ENCODE measurements at places on chromosomes 4 and X.
A peak's percentile ranks its signal among the peaks of the same experiment; 100 is the strongest.

DNA sequence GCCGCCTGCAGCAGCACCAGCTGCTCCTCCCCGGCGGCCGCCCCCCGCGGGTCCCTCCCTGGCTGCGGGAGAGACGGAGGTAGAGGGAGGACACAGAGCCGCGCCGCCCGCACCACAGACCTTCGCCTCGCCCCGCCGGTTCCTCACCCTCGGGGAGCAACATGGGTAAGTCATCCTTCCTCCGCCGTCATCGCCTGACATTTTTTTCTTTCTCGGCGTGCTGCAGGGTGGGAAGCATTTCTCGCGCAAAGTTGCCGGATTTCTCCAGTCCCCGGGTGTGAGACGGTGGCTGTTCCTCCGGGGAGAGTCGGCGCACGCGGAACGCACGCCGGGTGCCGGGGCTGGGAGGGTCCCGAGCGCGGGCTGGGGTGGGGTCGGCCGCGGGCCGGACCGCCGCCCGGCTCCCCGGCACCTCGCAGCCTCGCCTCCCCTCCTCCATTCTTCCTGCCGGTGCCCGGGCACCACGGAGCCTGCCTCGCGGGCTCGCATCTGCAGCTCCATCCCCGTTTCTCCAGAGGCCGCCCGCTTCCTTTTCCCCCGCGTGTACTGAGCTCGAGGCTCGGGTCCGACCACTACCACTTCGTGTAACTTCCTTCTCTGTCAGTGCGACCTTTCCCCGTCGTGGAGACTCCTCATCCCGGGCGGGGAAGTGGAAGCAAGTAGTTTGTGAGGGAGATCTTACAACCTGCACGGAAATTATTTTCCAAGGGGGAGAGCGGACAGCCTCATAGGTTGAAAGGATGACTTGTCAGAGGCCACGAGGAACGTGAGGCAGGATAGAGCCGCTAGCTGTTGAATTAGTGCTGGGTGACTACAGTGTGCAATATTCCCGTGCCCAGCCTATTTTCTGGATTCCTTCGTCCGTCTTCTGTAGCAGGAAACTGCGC, 464 bp downstream of the RAP1GDS1 start:
- DNase-seq: peak; percentile 73

- DNase-seq: no peak
Observed at GRCh38 chr4:181670506-181670905, 572.7 kb upstream of the TENM3 start.

DNA sequence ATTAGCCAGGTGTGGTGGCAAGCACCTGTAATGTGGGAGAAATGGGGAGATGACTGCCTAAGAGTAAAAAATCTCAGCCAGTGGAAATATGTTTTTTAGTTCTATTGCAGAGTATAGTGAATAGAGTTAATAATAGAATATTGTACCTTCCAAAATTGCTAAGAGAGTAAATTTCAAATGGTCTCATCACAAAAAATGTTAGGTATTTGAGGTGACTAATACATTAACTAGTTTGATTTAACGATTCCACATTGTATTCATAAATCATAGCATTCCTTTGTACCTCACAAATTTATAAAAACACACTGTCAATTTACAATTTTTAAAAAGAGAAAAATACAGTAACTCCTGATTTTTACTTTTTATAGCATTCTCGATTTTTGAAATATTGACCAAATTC, 681.5 kb upstream of the EPHA5 start:
- no peak for DNase-seq

DNA sequence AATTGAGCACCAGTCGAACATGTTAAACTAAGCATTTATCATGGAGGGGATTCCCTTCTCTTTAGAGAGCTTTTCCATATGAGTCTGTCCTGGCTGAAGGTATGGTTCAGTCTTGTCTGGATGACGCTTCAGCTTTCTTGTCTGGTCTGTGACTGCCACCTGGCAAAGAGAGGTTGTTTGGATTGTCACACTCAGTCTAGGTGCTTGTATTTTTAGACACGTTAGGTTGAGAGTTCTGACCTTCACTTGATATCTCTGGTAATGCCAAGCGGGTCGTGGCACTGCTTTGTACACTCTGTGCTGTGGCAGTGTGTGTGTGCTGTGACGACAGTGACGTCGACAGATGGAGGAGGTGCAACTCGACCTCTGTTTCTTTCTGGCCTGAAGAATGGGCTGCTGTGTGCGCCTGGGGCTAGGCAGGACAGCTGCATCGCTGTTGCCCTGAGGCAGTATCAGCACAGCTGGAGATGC, 12.6 kb downstream of the NOCT start:
- no peak for DNase-seq

Measured in SK-N-SH (cell line).